ENCODE measurements at places on chromosomes 16 and 17.

GRCh38 chr17:28225867-28226266 lies 93.1 kb upstream of the TMEM97 start:
- no peak for DNase-seq

DNA sequence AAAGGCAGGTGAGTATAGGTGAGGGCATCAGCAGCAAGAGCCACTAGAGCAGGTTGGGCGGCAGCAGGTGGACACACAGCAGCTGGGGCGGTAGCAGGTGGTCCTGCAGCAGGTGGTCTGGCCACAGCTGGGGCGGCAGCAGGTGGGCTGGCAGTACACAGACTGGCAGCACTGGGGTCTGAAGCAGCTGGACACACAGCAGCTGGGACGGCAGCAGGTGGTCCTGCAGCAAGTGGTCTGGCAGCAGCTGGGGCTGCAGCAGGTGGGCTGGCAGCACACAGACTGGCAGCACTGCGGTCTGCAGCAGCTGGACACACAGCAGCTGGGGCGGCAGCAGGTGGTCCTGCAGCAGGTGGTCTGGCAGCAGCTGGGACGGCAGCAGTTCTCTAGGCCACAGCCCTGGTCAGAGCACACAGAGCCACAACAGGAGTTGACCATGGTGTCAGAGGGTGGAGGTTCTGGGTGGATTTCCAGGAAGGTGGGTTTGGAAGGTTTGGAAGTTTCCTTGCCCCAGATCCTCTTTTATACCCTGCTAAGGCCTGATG lies at the start of gene KRTAP4-2:
Gene KRTAP4-2, minus strand, starts transcription at position 495 of the 545 bp plus-strand sequence. Its CDS starts 57 bp downstream, at position 438.
- no peak for DNase-seq

- no peak for DNase-seq
Observed at GRCh38 chr16:79074951-79075350, 525.6 kb downstream of the MAF start.

- DNase-seq: no peak
Observed at GRCh38 chr16:583470-583814, 6.4 kb upstream of the RAB40C start.

GRCh38 chr17:47324224-47325020 lies 667 bp downstream of the EFCAB13 start:
- peak; percentile 48 for DNase-seq

DNA sequence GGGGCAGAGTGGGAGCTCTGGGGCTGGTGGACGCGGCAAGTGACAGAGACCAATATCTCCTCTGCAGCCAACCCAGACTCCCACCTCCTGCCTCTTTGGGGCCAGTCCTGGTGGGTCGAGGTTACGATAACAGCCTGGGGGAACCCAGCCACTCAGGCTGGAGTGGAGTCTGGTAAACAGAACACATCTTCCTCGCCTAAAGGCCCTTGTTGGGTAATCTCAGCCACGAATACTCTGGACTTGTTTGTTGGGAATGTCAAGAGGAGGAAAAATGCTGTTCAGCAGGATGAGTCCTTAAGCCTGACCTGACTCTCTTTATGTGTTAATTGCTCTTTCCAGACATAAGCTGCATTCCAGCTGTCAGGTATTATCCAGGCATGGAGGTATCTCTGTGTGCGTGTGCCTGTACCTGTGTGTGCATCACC lies 8.0 kb upstream of the SPNS2 start:
- no peak for DNase-seq

DNA sequence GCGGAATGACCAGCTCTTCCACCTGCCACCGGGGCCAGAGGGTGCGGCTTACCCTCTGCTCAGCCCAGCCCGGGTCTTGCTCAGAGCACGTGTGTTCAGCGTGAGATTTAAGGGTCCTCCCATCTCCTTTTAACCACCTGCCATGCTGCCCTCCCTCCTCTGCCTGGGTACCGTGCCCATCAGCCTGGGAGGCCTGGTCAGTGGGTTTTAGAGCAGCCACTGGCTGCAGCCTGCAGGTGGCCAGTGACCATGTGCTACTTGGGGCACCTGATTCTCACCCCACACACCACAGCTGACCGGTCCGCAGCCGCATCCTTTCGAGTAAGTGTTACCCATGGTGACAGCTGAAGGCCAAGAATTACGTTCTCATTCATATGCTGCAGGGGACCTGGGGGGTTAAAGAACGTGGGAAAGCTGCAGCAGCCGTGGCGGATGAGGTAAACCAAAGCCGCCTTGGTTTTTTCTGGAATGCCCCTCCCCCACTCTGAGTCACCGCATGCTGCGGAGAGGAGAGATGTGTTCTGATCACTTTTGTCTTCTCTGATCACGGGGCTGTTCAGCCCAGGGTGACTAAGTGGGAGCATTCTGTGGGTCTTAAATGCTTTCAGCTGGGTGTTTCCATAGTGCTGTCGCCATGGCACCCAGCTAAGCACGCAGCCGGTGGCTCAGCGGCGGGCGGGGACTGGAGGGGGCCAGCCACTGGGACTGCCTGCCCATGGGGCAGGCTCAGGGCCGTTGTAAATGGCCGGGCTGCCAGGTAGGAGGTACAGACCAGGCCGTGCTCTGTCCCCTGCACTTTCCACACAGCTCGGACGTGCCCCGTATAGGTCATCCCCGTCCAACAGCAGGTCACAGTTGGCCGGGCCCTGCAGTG lies 59.8 kb downstream of the BAIAP2 start:
- DNase-seq: peak; percentile 88

- peak; percentile 79 for DNase-seq
Observed at GRCh38 chr16:58661199-58661830, 23.3 kb downstream of the SLC38A7 start.

- DNase-seq: no peak
Observed at GRCh38 chr16:14502932-14503741, 126.9 kb downstream of the PARN start.

- no peak for DNase-seq
Observed at GRCh38 chr17:38410201-38410600, 18.1 kb upstream of the ARHGAP23 start.

GRCh38 chr17:79162012-79162963 lies 87.7 kb downstream of the ENGASE start:
- no peak for DNase-seq

DNA sequence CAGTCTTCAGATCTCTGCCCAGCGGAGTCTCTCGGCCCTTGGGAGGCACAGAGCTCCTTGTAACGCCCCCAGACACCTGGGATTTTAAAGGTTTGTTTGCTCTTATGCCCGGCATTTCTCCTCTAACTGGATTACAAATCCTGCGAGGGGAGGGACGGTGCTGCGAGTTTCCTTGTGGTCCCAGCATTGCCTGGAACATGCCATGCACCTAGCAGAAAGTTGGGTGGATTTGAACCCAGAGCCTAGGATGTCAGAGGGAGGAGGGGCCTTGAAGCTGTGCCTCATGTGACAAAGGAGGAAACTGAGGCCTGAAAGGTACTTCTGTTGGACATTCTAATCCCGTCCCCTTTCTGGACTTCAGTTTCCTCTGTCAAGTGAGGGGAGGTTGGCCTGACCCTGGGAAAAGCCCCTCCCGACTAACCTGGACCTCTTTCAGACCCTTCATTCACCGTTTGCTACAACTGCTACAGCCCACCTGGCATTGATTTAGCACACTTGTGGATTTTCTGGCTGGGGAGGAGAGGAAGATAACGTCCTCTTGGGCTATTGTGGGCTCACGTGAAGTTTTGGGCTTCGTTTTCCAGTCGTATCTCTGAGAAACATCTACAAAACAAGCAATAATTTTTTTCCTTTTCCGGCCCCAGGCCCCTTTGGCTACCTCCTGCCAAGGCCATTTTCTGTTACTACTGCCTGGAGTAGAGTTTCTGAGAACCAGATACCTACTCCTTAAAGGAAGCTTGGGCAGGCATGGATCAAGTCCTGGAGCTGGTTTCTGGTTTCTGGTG lies 30.9 kb downstream of the MRC2 start:
- DNase-seq: no peak

DNA sequence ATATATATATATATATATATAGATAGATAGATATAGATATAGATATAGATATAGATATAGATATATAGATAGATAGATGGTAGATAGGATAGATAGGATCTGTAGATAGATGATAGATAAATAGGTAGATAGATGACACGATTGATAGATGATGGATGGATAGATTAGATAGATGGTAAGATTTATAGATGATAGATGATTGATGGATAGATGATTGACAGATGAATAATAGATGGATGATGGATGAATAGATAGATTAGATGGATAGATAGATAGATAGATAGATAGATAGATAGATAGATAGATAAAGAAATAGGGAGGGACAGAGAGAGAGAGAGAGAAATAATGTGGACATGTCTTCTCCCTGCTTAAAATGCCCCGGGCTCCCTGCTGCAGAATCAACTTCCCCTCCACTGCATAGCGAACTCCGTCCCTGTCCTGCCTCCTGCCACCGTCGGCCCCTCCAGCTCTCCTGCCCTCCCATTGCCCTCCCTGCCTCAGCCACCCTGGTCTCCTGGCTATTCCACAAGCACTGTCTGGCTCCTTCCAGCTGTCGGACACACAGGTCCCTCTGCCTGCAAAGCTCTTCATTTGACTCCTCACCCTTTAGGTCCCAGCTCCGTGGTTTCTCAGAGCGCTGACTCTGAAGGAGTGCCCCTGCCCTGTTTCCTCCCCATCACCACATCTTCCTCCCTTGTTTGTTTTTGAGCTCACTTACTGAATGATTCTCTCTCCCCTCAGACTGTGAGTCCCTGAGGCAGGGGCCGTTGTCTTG lies 254.0 kb downstream of the KATNIP start:
- DNase-seq: no peak

- peak; percentile 87 for DNase-seq
Observed at GRCh38 chr17:20226814-20227482, 217.8 kb downstream of the SPECC1 start.

GRCh38 chr17:79290726-79291125 lies 216.1 kb downstream of the ENGASE start:
- DNase-seq: no peak

DNA sequence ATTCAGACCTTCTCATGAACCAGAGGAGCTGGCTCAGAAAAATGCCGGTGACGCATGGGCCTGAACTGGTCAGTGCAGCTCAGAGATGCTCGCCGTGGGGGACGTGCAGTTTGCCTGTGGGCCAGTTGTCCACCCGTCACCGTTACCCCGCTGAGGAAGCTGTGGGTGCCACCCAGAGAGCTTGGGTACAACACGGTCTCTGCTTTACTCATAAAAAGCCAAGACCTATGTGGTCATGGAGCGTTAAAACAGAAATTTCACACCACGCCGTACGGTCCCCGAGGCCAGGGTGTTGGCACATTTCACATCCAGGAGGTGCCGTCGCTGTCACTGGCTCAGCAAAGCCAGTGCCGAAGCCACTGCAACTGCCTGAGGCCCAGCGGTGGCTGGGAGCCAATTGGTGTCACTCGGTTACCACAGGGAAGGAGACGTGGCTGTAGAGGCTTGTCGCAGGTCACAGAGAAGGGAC lies 120.9 kb downstream of the METRNL start:
- DNase-seq: no peak

GRCh38 chr17:36601303-36602029 lies at the start of gene MRM1:
Gene MRM1, plus strand, starts transcription at chr17:36601583. Its CDS starts 228 bp downstream, at chr17:36601811.
- peak; percentile 96 for DNase-seq

DNA sequence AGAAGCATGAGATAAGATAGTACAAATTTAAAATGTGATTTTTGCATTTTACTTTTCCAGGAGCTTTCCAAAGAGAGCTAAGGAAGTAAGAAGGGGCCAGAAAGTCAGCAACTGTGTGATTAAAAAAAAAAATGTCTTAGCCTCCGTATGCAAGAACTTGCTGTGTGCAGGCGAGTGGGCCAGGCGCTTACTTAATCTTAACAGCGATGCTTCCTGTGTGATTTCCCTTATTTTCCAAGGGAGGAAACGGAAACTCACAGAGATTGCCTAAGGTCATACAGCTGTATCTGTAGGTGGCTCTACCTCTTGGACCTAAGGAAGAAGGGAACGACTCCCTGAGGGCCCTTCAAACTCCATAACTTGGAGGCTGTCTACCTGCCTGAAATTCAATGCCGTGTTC lies 11.1 kb downstream of the HS3ST3B1 start:
- DNase-seq: no peak

DNA sequence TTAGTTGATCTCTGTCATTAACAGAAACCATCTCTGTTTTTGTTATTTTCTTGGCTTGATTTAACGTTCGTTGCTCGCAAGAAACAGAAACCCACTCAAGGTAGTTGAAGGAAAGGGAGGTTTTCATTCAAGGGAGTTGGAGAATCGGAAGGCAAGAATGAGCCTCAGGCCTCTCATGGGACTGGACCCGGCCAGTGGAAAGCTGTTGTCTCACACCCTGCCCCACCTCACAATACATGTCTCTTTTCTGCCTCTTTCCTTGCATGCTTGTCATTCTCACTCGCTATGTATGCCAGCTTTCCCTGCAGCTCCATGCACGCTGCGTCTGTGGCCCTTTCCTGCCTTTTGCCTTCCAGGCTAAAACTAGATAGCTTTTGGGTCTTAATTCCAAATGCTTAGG lies 18.3 kb downstream of the DCAF7 start:
- no peak for DNase-seq

- DNase-seq: no peak
Observed at GRCh38 chr17:82831818-82832200, 8.0 kb downstream of the ZNF750 start.

DNA sequence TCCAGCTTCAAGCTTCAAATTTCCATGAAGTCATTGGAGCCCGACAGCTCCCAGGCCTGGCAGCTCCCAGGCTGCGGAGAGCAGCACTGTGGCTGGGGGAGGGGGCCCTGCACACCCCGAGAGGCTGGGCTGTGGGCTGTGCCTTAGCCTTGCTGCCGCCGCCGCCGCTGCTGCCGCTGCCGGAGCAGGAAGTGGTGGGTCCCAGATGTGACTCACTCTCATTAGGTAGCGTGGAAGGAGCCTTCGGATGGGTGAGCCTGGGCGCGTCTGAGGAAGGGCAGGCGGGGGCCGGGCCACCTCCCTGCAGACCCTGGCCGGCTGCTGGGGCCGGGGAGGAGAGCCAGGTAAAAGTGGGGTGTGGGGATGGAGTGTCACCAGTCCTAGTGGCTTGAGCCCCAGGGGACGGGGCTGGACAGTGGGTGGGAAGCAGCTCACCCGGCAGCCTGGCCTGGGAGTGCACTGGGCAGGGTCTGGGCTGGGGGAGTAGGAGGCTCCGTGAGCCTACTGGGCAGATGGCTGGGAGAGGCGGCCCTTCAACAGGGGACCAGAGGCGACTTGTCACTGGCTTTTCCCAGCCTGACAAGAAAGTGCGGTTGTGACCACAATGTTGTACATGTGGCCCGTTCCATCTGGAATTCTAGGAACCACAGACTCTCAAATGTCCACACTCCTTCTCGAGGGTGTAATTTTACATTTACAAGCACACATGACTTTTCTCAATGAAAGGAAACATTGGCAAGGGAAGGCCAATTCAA lies at the start of gene ADCY7:
Gene ADCY7, plus strand, starts transcription at position 215 of the 755 bp plus-strand sequence. CDS start 21,629 bp downstream, outside the sequence.
- DNase-seq: peak; percentile 41

- DNase-seq: no peak
Observed at GRCh38 chr16:70793851-70794502, 7.0 kb downstream of the VAC14 start.

DNA sequence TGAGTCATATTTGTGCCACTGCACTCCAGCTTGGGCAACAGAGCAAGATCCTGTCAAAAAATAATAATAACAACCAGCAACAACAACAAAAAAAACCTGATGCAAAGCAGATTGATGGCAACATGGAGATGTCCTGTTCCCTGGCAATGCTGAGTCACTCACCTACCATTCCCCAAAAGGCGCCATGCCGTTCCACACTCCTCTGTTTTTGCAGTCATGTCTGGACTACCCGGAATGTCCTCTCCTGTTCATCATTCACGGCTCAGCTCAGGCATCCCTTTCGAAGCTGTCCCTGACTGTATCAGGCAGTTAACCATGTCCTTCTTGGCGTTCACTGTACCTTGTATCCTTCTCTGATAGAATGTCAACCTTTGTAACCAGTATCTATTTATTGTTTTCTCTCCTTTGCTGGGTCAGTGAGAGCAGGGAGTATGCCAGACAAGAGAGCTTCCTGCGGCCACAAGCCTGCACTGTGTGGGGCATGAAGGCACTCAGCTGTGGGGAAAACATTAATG lies 147.7 kb downstream of the ABCC12 start:
- DNase-seq: no peak

- no peak for DNase-seq
Observed at GRCh38 chr17:40554646-40555295, 10.5 kb downstream of the CCR7 start.

Data from neural progenitor cell (in vitro differentiated cells).